HFFc6 (cell line): ENCODE measurements at places on chromosomes 7 and 10. TPM values are rescaled to one million over a fixed set of nuclear protein-coding genes. Genes with fewer than 3 reads are reported as not detected.

Gene IL6
- 21.7 to 52.7 TPM (median 30.2 TPM) in 3 replicates for total RNA-seq

DNA sequence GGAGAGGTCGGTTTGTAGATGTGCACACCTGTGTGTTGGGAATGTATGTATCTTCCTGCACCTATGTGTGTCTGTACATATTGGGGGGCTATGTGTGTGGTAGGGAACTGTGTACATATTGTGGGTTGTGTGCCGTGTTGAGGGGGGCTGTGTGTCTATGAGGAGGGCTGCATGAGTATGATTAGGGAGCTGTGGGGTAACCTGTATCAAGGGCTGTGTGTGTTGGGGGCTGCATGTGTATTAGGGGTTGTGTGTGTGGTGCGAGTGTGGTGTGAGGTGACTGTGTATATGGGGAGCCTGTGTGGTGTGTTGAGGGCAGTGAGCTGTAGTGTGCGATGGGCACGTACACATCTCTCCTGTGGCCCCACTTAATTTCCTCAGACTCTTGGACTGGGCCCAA is 22.2 kb upstream of the PAX2 start:
- H3K27me3 ChIP-seq, result peaks cover 56% of the 10 kb centered on the region
- H3K4me1 ChIP-seq, result peaks cover 13% of the 10 kb centered on the region
- no peak overlapping the region for H3K4me3 ChIP-seq
- DNase-seq, result no peak
- H3K36me3 ChIP-seq, result no peaks in the 10 kb centered on the region

DNA sequence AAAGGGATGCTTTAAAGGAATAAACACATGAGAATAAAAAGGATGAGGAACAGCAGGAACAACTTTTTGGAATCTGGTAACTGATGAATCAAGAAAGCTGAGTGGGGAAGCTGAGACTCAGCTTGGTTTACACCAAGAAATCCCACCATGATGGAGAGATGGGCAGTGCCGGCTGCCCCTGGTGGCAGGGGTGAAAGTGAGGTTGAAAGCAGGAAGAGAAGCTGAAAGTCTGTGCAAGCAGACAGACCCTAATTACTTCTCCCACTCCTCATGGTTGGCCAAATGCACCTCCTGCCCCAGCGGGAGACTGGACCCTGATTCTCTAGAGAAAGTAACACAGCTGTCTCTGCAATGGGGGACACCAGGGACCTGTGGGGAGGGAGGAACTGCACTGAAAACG is 57.6 kb upstream of the NANOS1 start:
- no peaks in the 10 kb centered on the region for H3K4me1 ChIP-seq
- H3K27ac ChIP-seq, result no peak overlapping the region
- peaks cover 48% of the 10 kb centered on the region for H3K27me3 ChIP-seq
- H3K4me3 ChIP-seq, result no peak overlapping the region
- H3K36me3 ChIP-seq, result peaks cover 5% of the 10 kb centered on the region

DNA sequence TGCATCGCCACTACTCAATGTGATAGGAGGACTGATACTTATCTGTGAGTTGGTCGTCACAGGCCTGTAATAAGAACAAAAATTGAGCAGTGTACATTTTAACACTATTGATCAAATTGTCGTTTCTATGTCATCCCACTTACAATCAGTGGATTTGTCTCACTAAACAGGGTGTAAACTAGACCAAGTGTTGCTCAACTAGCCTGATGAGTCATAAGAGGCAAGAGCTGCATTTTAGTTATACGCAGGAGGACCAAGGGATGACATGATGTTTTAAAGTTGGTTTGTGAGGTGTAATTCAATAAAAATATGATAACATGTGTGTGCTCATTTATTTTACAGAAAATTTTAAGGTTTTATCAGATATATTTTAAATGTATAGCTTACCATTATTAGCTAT is 1239.2 kb downstream of the REEP3 start:
- no peaks in the 10 kb centered on the region for H3K27me3 ChIP-seq
- no peak for DNase-seq
- no peaks in the 10 kb centered on the region for H3K4me1 ChIP-seq
- H3K4me3 ChIP-seq, result no peak overlapping the region

DNA sequence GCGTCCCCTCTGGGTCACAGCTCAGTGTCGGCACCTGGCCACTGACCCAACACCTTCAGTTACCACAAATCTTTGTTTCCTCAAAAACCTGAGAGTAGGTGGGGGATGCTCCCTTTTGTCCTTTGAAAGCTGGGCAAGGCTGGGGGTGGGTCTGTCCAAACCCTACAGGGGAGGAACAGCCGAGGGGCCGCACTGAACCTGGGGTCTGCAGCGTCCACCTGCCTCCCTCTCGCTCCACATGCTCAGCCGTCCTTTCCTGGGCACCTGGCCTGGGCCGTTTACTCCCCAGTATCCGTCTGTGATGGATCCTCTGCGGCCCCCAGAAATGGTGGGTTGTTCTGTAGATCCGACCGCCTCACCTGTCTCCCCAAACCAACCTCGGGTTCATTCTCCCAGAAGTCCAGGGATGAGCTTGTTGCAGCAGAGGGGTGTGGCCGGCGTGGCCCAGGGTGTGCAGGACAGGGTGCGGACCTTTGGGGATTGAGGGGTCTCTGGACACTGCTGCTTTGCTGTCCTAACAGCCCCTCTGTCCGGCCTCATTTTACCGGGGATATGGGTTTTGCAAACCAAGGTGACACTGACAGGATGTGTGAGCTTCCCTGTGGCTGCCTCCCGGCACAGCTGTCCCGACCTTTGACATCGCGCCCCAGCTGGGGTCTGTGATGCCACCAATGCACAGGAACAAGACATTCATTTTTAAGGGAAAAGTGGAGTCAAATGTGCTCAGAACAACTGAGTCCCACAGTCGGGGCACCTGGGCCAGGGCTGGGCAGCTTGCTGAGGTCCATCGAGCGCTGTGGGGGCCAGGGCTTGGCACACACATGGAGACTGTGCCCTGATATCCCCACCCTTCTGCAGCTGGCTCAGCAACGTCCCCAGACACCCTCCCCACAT is 115.9 kb downstream of the VIPR2 start:
- DNase-seq, result no peak
- no peaks in the 10 kb centered on the region for H3K4me1 ChIP-seq
- H3K27ac ChIP-seq, result no peak overlapping the region
- peaks cover 2% of the 10 kb centered on the region for H3K27me3 ChIP-seq
- no peak overlapping the region for H3K4me3 ChIP-seq

DNA sequence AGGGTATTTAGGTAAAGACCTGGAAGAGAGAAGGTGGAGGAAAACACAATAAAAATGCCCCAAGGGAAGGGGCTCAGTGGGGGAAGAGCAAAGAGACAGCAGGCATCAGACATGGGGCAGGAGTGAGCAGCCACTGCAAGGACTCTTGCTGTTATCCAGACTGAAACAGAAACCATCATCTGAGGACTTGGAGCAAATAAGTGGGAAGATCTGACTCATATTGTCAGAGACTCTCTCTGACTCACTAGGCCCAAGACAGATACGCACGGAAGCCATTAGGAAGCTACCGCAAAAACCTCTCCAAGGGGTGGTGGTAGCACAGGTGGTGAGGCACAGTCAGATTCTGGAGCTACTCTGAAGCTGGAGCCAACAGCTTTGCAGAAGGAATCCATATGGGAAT is 110.7 kb downstream of the RNF32 start:
- H3K36me3 ChIP-seq, result no peaks in the 10 kb centered on the region
- peak overlapping the region; percentile 80 for H3K27ac ChIP-seq
- no peaks in the 10 kb centered on the region for H3K4me1 ChIP-seq
- no peaks in the 10 kb centered on the region for H3K27me3 ChIP-seq
- peak; percentile 70 for DNase-seq

GRCh38 chr7:122298131-122298530 is 6.4 kb downstream of the FEZF1 start:
- H3K4me3 ChIP-seq, result no peak overlapping the region
- H3K4me1 ChIP-seq, result peaks cover 10% of the 10 kb centered on the region; the same call in 1 of the 2 replicates
- H3K36me3 ChIP-seq, result no peaks in the 10 kb centered on the region
- no peak overlapping the region for H3K27ac ChIP-seq
- peaks cover 30% of the 10 kb centered on the region for H3K27me3 ChIP-seq
- no peak for DNase-seq

Gene FGL2
- not detected in 3 replicates for total RNA-seq

DNA sequence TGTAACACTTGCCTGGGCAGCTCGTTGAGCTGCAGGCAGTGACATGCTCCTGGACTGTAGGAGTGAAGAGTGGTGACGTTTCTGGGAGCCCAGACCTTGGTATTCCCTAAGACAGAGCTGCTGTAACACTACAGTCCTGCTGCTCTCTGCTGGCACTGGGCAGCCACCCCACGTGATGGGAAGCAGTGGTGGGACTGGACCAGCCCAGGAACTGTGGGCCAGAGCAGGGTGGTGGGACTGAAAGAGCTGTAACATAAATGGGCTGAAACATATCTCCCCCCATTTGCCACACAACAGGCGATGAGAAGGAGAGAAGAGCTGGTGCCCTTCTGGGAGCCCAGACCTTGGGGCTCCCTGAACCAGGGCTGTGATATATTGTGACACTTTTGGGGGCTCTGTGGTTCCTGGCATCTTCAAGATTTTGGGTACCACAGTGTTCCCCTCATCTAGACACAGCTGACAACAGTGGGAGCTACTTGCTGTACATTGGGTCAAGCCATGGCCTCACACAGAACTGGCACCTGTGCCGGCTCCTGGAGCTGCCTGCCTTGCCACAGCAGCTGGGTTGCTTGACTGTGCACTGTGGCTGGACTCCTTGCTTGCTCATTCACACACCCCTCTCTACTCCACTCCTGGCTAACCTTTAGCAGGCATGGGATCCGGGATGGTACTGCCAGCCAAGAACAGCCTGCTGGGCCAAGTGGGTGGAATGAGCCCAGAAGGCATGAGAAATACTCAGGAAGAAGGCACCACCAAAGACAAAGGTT is 161.3 kb upstream of the PCDH15 start:
- no peak overlapping the region for H3K27ac ChIP-seq
- H3K4me3 ChIP-seq, result no peak overlapping the region
- no peak for DNase-seq
- peaks cover 1% of the 10 kb centered on the region; the same call in 1 of the 2 replicates for H3K27me3 ChIP-seq

GRCh38 chr10:79072994-79073645 is 4.4 kb downstream of the ZMIZ1 start:
- no peaks in the 10 kb centered on the region; the same call in 1 of the 2 replicates for H3K27me3 ChIP-seq
- peaks cover 70% of the 10 kb centered on the region for H3K4me1 ChIP-seq
- H3K27ac ChIP-seq, result peak overlapping the region; percentile 75
- DNase-seq, result peak; percentile 25
